Activated CD8-positive, alpha-beta T cell treated with anti-CD3 and anti-CD28 coated beads, Interleukin-2, amount 10 ng/mL, durations not matched to agents 7 days and 5 days (primary cell): ENCODE measurements at places on chromosomes 6 and 20. TPM values are rescaled to one million over a fixed set of nuclear protein-coding genes. Genes with fewer than 3 reads are reported as not detected.

Gene PPT2
- 17.1 TPM for total RNA-seq

DNA sequence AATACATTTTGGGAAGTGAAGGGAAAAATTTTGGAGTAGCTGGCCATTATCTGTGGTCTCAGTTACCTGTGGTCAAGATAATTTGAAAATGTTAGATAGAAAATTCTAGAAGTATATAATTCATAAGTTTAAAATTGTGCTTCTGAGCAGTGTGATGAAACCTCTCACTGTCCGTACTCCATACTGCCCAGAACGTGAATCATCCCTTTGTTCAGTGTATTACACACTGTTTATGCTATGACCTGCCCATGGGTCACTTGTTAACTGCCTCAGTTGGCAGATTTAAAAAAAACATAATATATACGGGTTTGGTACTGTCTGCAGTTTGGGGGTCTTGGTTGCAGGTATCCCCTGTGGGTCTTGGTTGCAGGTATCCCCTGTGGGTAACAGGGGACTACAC is 4.1 kb upstream of the CALHM5 start:
- DNase-seq = no peak

DNA sequence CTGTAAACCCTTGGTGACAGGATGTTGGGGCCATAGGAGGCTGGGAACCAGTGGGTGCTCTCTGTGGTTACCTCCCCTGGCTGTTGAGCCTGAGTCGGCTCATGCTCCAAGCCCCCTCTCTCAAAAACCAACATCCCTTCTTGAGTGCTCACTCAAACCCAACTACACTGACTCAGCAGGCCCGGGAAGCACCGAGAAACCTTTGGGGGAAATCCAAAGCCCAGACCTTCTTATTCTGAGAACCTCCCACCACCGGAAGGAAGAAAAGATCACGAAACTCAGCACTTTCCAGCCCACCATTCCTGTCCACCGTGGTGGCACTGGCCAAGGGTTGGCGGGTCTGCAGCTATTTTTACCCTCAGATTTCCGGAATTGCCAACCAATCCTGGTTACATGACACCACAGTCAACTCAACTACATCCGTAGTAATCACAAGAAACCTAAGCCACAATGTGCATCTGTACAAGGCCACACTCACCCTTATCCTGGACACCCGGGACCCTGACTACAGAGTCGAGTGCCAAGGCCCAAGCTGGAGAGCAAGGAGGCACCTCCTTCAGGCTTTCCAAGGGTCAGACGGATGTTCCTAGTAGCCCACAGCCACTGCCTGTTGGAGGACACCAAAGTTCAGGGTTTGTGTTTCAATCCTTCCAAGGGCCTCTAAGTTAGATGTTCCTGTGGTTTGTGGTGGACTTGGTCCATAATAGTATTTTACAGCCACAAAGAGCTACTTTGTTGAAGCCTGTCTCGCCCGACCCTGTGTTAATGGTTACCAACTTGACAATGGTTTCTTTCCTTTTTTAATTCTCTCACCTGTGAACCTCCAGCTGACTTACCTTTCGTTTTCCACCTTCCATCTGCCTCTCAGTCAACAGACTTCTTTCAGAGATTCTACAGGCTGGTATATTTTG is 317.0 kb downstream of the CDC5L start:
- DNase-seq = peak; percentile 30

DNA sequence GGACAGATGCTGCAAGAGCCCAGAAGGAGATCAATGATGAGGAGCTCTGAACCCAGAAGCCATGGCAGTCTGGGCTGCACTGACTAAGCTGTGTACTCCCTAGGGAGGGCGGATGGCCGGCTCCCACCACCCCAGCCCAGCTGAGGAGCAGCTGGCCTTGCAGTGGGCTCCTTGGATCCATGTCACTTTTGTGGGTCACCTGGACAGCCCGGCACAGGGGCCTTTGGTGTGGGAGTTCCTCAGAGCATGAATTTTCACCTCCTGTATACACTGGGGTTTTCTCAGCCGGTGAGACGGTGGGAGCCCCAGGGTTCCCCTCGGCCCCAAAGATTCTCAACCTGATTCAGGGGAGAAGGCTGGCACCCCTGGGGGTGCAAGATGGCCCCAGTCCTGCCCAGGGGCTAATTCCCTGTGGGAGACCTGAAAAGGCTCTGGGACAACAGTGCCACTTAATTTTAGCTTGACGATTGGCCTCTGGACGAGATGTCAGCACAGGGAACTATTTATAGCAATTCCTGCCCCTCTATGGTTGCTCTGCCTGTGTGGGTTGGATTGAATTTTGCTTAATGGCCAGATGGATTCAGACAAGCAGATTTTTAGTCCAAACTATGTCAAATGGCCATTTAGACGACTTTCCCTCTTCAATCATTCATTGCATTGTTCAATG is 121.6 kb upstream of the PMEPA1 start:
- no peak for DNase-seq

Gene NTSR1
- 0.21 TPM for total RNA-seq

DNA sequence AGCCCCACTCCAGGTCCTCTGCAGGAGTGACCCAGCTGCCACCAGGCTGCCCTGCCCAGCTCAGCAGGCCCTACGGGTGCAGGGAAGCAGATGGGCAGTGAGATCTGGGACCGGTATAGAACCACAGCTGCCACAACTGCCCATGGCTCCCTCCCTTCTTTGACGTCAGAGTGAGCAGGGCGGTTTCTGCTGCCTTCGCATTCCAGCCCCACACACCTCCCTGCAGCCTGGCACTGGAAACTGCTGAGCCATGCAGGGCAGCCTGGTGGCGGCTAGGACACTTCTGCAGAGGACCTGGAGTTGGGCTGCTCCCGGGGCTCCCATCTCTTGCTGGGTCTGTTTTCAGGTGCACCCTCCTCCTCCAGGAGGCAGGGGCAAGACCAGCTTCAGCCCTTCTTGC is 101.6 kb upstream of the CD93 start:
- no peak for DNase-seq

Gene PNPLA1
- total RNA-seq = not detected

DNA sequence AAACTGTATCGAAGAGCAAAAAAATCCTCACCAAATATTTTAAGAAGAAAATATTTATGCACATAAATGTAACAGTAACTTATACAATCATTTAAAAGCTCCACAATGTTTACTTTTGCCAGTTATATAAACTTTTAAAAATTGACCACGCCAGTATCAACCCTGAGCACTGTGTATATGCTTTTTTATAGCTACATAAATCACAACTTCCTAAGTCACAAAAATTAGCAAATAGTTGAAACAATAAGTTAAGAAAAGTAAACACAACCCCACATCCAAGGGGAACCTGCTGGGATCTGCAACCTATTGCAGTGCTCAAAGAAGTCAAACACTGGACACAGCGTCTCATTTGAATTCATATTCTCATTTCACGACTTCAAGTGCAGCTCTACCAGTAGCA is 89.8 kb upstream of the DST start:
- no peak for DNase-seq

DNA sequence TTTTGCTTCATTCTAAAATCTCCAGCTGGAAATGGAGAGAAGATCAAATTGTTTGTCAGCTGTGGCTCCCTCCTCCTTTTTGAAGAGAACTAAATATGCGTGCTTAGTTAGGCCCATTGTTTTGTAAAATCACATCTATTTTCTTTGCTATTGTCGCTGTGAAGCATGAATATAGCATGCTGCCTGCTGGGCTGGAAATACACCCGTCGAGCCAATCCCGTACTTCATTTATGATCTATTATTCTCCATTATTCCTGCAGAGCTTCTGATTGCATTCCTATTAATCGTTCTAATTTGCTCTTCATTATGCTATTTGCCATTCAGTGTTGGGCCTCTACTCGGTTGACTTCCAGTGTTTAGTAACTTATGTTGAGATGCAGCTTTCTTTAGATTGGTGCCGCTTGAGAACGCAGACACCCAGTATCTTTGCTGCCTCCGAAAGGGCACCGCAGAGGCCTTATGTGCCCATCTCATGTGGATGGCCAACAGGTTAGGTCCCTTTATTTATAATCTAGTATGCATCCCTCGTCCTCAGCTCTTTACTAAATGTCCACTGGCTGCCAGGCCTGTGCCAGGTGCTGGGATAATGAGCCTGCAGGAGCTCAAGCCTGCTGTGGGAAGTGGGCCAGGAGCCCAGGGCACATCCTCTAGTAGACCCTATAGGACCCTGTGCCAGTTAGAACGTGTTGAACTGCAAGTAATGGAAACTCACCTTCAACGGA is 45.6 kb downstream of the FAM50B start:
- DNase-seq = no peak

- DNase-seq = no peak
Observed at GRCh38 chr20:23536328-23536974, 31.8 kb downstream of the CST9L start.

DNA sequence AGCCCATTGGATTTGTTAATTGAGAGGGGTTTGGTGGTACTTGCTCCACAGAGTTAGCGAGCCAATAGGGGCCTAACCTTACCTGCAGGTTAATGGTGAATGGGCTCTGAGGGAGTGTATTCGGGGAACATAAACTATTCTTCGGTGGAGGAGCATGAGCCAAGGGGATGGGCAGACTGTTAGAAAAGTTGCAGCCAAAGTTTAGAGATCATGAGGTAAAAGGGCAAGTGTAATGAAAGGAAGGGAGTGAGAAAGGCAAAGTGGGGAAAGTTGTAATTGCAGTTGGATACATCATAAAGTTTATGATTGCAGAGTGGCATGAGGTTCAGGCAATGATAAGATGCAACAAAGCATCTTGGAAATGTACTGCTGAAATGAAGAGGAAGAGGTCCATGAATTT is 142.1 kb upstream of the TBX18 start:
- no peak for DNase-seq

Gene CCN6
- total RNA-seq = not detected

Gene BPI
- not detected for total RNA-seq
